DMS53 (cell line): ENCODE measurements at places on chromosomes 2 and 18.
A peak's percentile ranks its signal among the peaks of the same experiment; 100 is the strongest.

GRCh38 chr2:210611466-210611865, 55.1 kb downstream of the CPS1 start:
- DNase-seq, result no peak

GRCh38 chr18:75823471-75823870, 396.0 kb upstream of the SMIM21 start:
- DNase-seq, result no peak

DNA sequence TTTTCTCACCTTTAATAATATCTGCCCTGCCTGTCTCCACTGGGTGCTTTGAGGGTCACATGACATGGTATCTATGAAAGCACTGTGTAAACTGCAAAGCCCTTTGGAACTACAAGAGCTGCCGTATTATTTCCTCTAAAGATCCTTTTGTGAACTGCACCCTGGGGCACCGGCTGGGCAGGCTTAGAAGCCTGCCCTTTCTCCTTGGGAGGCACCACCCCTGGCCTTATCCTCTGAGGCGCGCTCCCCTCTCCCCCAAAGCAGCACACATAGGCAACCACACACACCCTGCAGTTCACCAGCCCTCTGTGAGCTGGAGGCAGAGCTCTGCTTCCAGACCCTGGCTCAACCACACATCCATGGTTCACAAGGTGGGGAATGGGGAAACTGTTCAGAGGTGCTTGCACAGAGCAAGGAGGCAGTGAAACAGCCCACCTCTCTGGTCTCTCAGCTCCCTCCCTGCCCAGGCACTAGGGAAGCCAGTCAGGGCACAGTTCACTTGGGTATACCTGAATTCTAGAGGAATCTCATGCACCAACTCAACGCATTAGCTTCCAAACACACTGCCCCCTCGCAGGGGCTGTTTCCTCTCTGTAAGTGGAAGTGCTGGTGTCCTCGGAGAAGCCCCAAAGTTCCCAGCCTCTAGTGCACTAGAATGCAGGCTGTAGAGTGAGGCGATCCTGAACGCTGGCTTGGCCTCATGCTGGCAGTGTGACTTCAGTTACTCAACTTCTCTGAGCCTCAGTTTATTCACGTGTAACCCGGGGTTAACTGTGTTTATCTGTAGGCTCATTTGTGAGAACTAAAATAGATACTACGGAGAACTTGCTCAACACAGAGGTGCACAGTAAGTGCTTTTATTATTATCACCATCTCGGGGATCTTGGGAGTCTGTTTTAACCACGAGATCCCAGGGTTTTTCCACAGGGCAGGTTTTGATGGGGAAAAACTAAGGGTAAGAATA, 11.0 kb downstream of the SIGLEC15 start:
- DNase-seq, result peak; percentile 78

DNA sequence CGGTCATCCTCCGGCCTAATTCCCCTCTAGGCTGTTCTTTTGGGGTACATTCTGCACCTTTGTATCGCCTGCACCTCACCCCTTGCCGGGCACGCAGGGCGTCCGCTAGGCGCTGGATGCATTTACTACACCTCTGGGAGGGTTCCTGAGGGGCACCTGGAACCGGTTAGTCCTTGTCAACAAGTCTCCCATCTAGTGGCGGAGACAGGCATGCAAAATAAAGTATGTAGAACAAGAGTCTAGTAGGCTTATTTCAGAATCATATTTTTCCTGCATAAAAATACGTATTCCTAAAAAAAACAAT, 705 bp upstream of the TEX261 start:
- peak; percentile 88 for DNase-seq

DNA sequence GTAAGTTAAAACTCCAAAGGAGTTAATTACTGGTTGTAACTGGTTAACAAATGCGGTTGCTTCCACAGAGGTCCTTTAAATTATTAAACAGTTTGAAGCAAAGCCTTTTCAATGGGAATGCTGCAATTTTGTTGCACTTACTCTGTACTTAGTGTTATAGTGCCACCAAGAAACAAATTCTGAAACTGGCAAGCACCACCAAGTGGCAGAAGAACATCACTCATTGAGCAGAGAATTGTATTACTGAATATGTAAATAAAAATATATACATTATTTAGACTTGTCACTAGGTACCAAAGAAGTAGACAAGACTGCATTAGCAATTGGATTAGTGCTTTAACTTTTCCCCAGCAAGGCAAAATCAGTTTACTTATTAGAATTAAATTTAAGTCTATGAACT, 2.6 kb upstream of the TMEFF2 start:
- DNase-seq, result peak; percentile 22

GRCh38 chr2:42568401-42569115, at the start of gene MTA3:
TSS of gene MTA3 (plus strand) at chr2:42568632. CDS start at chr2:42568746, 114 bp downstream.
- DNase-seq, result peak; percentile 58

GRCh38 chr18:39360072-39360471, 1794.5 kb upstream of the CELF4 start:
- no peak for DNase-seq

DNA sequence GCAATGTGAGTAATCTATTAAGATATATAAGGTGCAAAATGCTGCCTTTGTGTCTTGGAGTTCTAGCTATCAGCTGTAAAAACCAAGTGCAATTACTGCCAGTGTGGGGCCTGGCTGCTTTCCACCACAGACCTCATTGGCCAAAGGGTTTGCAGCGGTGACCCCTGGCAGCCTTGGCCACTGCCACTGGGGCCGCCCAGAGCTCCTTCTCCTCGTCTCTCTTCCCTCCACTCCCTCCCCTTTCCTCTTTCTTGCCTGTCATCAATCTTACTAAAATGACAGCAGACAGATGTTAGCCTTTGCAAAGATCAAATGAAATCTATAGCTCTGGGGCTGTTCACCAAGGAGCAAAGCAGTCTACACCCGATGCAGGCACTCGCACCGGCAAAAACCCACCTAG, 986.3 kb downstream of the BCL11A start:
- DNase-seq, result no peak

GRCh38 chr2:189142893-189143759, 36.4 kb downstream of the COL5A2 start:
- peak; percentile 84 for DNase-seq

DNA sequence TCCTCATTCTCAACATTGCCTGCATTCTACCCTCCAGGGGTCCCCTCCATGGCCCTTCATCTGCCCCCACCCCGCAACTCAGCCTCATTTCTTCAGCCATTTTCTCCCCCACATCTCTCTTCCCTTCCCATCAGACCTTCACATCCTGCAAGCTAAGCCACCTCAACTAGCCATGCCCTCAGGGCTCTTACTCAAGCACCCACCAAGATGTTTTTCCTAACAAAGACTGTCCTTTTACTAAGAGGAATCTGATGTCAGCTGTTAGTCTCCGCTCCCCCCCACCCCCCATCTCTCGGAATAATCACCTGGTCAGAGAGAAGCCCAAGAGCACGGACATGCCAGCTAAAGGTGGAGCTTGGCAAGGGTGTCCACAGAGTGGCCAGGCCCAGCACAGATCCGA, 4.7 kb upstream of the CAPN10 start:
- DNase-seq, result no peak

DNA sequence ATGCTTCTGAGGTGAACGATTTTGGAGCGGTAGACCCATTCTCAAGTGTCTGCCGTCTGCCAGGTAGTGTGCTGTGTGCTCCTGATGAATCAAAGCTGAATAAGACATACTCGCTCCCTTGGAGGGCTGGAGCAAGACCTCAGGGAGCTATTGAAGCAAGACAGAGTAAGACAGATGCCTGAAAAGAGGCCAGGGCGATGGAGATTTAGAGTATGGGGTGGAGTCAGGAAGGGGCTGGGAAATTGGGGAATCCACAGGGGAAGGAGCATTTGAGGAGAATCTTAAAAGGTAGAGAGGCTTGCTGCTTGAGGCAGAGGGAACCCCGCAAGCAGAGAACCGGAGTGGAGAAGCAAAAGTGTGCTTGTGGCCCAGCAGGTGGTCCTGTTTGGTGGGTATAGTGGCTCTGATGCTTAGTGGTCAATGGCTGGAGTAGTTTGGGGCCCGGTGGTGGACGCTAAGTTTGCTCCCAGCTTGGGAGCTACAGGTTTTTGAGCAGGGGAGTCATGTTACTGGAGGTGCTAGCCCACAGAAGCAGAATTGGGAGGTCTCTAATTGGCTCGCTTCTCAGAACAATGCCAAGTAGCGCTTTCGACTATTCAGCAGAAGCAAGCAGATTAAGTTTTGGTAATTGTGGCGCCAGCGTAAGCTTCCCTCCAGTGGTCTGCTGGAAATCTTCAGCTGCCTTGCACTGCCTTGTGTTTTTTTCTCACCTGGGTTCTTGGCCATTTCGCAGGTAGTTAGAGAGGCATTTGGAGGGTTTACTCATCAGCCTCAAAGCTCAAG, 2.0 kb downstream of the CNNM4 start:
- DNase-seq, result no peak

GRCh38 chr2:151353995-151354394, 3.4 kb upstream of the TNFAIP6 start:
- no peak for DNase-seq

GRCh38 chr18:32469190-32469651, 1.5 kb downstream of the GAREM1 start:
- DNase-seq, result peak; percentile 76

DNA sequence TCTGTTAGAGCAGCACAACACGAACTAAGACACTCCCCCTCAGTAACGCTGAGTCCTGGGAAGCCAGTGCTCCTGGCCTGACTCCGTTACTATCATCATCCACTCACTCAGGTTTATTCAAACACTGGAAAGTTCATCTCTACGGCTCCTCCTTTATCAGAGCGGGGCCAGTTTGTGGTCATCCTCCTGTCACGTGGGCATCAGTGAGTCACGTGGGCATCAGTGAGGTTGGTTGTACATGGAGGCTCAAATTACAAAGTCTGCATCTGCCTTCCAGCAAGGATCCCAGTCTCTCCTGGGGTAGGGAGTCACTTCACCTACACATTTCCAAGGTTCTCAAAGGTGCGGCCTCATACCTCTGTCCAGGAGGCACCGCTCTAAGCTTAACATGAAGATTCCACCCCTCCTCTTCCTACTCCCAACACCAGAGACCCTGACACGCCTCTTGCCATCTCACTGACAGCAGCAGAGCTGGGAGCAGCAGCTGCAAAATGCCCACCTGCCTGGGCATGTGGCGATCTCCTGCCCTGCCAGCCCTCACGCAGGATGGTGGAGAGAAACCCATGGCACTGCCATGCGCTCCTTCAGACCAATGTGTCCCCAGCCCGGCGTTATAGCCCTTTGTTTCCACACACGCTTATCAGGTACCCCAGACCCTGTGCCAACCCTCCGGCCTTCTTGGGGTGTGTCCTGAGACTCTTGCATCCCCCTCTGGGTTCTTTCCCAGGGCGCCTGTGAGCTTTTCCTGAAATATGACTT, 99.2 kb upstream of the PTPRM start:
- DNase-seq, result peak; percentile 81

DNA sequence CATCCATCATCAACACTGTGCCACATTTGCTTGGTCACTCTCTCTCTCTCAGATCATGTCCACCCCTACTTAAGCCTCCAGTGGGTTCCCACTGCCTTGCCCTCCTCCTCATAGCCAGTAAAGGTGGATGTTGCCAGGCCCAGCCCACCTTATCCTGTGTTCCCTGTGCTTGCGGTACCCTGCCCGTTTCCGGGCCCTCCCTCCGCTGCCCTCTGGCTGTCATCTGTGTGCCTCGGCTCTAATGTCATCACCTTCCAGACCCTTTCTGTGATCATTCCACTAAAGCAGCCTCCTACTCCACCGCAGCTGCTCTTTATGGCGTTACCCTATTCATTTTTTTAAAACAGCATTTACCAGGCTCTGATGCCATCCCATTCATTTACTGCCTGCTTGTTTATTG, 305.7 kb upstream of the SKOR2 start:
- DNase-seq, result no peak

GRCh38 chr2:153179808-153180207, 298.8 kb downstream of the RPRM start:
- no peak for DNase-seq

DNA sequence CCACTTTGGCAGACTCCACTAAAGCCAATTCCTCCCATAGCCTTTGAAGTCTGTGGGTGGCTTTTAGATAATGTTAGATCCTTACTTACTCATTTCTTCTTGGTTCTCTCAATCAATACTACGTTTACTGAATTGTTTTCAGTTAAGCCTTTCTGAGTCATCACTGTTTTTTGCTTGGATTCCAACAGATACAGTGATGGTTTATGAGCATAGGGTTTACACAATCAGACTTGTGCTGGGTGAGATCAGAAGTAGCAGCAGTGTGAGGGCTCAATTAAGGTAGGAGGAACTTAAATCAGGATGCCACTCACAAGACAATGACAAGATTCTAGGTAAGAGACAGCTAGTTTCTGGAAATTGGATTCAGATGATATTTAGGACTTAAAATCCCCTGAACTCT, 297.7 kb upstream of the DOK6 start:
- DNase-seq, result no peak

DNA sequence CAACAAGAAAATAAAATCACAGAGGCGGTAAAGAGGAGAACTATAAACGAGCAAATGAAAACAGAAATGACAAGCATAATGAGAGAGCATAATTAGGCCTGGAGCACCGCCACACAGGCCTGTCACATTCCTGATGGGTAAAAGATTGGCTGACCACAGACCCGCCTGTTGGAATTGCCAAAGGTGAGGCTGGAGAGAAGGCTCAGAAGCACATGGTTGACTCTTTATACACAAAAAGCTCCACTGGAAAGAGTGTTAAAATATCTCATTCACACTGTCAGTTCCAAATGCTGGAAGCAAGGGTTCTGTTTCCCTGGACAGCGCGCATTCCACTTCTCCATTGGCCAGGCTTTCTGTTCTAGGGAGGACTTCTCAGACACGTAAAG, 5.9 kb upstream of the LGALSL start:
- no peak for DNase-seq

GRCh38 chr2:150485114-150485870, 2.2 kb downstream of the RND3 start:
- peak; percentile 71 for DNase-seq

DNA sequence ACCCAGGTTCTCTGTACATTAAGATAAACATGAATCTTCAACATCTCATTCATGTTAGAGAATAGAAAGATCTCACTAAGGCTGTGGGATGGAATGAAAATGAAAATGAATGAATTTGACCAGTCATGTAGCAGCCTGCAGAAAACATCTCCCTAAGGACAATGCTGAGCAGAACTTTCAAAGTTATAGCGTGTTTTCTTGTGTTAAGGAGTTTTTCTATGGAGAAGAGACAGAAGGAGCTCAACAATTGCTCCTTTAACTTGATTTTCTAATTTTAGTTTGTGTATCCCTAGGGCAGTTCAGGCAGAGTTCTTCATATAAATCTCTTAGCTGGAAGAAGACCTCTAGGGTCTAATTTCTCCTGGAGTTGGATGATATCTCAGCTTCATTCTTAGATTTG, 45.2 kb upstream of the PDCL3 start:
- DNase-seq, result no peak
